ENCODE measurements at places on chromosomes 2 and 18.
A peak's percentile ranks its signal among the peaks of the same experiment; 100 is the strongest.

DNA sequence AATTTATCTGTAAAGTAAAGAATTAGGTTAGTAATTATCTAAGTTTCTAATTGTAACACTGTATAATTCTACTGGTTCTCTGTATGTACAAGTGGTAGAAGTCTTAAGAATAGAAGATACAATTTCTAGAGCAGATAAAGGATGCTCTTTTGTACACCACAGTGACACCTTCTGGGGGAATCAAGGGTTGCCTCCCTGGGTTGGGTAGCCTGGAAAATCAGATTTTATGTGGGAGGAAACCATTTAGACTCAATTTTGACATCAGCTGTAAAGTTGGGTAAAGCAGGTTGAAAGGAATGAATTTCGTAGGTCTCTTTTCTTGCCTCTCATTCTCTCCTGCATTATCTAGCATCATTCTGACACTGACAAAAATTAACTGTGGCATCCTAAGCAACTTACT, 354.8 kb downstream of the DCC start:
- ATAC-seq, result no peak

DNA sequence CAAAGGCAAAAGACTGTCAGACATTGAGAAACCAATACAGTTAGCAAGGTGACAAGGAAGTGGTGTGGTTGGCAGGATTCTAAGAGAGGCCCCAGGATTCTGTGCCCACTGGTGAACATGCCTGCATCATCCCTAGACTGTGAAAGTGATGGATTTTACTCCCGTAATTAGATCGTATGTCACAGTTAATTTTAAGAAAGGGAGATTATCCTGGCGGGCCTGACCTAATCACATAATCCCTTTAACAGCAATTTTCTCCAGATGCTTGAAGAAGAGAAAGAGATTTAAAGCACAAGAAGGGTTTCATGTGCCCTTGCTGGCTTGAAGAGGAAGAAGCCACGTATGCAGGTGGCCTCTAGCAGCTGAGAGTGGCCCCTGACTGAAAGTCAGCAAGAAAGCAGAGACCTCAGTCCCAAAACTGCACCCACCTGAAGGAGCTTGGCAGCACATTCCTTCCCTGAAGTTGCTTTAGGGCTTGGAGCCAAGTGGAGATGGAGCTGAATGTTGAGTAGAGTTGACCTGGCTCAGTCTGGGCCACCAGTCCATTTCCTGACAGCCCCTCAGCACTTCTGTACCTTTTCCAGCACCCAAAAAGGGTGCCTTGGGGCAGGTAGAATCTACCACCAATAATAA, 49.1 kb downstream of the GTF3C3 start:
- ATAC-seq, result no peak

DNA sequence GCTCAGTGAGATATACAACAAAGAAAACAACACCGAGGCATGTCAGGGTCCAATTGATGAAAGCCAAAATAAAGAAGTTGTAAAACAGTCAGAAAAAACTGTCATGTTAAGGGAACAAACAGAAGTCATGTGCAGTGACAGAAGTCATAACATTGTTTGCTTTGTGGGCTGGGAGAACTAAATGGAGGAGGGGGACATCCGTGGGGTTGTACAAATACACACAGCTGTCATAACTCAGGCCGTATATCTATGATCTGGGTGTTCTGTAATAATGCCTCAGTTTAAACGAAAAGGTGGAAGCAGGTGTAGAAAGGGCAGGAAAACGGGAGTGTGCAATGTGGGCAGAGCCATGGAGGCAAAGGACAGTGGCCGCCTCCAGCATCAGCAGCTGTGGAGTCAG, 27.3 kb downstream of the TIMM21 start:
- no peak for ATAC-seq

DNA sequence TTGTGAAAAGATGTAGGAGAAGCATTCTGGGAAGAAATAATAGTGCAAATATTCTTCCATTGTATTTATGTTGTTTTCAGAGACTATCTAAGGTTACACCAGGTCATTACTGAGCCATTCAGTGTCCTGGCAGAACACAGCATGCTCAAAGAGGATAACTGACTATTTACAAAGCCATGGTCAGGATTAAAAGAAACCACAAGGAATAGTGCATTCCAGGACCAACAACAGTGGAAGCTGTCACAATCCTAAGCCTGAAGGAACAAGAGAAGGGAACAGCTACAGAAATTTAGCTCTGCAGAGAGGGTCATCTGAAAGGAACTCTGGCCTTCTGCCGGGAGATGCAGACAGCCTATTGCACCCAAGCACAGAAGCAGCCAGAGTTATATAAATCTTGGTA, 116.7 kb downstream of the DSC3 start:
- ATAC-seq, result no peak

GRCh38 chr2:133802409-133803039, 234.3 kb upstream of the NCKAP5 start:
- no peak for ATAC-seq

- ATAC-seq, result no peak
Observed at GRCh38 chr2:217225596-217225995, 365.7 kb upstream of the TNP1 start.

- ATAC-seq, result peak; percentile 63
Observed at GRCh38 chr2:173448938-173449471, 94.3 kb downstream of the CDCA7 start.

- ATAC-seq, result peak; percentile 85
Observed at GRCh38 chr2:126645211-126645618, 10.7 kb upstream of the GYPC start.

- ATAC-seq, result no peak
Observed at GRCh38 chr18:76414936-76415621, 80.0 kb downstream of the ZNF516 start.

DNA sequence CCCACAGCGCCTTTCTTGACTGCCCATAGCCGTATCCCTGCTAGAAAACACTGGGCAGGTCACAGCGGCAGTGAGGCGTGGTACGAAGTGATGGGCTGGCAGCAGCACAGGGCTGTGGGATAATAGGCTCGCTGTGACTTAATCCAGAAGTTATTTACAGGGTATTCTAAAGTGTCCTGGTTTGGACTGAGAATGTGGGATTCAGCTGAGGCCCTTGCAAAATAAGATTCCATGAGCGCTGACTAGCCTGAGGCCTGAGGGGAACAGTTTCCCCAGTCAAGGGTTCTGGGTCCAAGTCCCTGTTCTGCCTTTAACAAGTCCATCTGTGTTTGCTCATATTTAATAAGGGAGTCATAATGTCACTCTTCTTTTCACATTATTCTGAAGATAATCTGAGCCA, 34.6 kb downstream of the SETBP1 start:
- no peak for ATAC-seq

DNA sequence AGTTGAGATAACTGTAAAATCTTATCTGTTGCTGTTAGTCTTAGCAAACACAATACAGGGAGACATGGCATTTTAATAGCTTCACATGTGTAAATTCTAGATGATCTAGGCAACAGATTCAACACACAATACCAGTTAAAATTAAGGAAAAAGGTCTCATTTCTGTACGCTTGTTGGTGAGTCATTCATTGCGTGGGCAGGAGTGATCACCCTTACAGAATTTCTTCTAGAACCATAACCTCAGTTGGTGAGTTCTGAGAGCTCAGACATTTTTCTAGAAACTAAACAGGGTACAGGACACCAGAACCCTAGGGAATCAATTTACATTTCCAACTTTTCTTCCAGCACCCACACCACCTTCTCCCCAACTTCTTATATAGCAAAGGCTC, 81.9 kb downstream of the SLC8A1 start:
- ATAC-seq, result no peak

DNA sequence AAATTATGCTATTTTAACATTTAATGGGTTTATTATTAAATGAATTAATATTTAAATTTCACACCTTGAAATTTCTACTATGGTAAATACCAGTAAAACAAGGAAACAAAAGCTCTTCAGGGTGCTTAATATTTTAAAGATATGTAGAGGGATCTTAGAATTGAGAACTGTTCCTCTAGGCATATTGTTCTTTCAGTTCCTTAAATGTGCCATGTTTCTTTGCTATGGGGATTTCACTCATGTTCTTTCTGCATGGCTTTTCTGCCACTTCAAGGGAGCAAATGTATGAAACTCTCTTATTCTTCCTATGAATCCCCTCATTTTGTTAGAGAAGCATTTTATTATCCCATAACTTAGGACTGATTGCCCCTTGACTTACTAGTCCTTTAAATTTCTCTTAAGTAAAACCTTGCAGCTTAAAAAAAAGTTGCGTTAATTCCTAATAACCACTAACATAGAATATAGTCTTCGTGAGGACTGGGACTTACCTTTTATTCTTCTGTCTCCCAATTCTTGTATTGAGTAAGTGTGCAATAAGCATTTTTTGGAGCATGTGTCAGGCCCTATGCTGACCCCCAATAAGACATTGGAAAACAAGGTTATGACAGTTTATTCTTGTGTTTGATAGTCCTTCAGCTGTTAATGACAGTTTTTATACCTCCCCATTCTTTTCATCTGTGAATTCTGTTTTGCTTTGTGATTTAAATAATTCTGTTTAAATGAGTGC, 95.7 kb downstream of the BIRC6 start:
- no peak for ATAC-seq

DNA sequence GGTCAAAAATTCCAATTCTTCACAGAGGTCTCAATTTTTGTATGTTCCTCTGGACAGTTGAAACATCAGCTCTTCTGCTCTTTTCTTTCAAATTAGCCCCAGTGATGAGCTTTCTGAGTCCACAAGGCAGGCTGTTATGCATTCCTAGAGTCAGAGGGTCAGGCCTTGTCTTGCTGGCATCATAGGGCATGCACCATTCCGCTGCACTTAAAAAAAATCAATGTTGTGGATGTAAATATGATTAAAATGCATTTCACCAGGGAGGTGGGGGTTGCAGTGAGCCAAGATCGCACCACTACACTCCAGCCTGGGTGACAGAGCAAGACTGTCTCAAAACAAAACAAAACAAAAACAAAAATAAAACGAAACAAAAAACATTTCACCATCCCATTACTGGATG, 465.3 kb downstream of the EIPR1 start:
- no peak for ATAC-seq

GRCh38 chr2:157989227-157989626, 112.4 kb upstream of the UPP2 start:
- no peak for ATAC-seq

GRCh38 chr18:73189718-73190117, 321.9 kb upstream of the NETO1 start:
- no peak for ATAC-seq

DNA sequence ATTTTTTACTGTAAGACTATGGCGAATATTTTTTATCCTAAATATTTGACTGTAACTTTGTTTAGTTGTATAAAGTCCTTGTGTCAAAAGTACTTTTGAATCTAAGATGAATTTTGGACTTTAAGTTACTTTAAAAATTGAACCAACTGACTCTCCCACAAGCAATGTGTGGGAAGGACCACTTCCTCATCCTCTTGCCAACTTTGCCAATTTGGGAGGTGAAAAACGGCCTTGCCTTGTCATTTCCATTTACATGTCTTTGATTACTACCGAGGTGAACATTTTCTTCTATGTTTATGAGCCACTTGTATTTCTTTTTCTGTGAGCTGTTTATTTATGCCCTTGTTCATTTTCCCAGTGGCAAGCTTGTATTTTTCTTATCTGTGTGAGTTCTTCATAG, 12.8 kb upstream of the MSGN1 start:
- no peak for ATAC-seq

- ATAC-seq, result no peak
Observed at GRCh38 chr2:152944099-152944498, 225.7 kb downstream of the ARL6IP6 start.

DNA sequence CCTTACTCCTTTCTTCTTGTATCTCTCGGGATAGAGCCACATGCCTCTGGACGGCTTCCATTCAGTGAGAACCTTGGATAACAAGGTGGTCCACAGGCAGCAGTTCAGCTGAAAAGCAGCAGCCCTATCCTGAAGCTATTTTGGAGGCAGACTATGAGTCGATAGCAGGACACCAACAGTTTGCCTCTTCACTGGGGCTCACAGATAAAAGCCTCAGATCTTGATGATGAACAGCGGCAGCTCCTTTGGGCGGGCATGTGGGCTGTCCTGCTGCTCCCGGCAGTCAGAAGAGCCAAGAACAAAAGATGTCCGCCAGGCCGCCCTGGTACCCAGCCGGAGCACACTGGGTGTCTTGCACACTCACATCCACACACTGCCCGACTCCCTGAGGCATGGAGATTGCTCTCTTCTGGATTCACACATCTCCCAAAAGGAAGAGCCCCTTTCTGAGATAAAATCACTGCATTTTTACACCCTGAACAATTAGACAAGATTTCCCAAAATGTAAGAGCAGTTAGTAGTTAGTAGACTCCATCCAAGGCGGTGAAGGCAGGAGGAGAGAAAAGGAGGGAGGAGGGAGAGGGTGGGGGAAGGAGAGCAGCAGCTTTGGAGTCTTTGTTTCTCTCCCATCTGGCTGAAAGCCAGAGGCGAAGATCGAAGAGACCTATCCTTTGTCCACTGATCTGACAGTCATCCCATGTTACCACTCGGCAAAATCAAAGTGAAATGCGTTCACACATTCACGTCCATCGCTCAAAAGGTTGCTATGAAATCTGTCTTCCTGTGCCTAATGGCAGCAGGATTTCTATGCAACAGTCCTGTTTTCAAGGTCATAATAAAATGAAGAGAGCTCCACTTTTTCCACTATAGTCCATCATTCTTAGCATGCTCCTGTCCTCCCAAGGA, 90.1 kb upstream of the KLF7 start:
- ATAC-seq, result no peak

DNA sequence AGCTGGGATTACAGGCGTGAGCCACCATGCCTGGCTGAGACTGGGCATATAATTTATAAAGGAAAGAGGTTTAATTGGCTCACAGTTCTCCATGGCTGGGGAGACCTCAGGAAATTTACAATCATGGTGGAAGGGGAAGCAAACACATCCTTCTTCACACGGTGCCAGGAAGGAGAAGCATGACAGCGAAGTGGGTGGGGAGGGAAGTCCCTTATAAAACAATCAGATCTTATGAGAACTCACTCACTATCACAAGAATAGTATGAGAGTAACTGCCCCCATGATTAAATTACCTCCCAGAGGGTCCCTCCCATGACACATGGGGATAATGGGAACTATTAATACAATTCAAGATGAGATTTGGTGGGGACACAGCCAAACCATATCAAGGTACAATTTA, 7.8 kb upstream of the LCLAT1 start:
- ATAC-seq, result no peak

GRCh38 chr2:224272237-224272910, 129.5 kb downstream of the FAM124B start:
- ATAC-seq, result no peak
